Activated CD4-positive, CD25-positive, alpha-beta regulatory T cell (primary cell): ENCODE measurements at places on chromosomes 16 and 17.

GRCh38 chr17:81040791-81041337 lies 5.9 kb downstream of the BAIAP2 start:
- DNase-seq, result no peak

- no peak for DNase-seq
Observed at GRCh38 chr16:67961551-67961957, 6.9 kb downstream of the SLC12A4 start.

DNA sequence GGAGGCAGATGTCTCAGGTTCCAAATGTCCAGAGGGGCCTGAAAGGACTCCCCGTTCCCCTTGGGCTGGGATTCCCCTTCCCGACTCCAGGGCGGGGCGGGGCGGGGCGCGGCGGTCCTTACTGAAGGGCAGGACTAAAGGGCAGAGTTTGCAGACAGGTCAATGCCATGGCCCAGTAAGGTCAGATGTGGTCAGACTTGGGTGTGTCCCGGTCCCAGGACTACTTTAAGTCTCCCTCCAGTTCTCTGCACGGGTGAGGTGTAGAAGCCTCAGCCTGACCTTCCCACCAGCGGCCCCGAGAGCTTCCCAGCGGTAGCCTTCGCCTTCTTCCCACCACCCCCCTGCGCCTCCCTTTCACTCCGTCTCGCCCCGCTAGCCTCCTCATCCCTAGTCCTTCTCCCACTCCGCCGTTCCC lies 532 bp downstream of the KDM6B start:
- DNase-seq, result no peak

DNA sequence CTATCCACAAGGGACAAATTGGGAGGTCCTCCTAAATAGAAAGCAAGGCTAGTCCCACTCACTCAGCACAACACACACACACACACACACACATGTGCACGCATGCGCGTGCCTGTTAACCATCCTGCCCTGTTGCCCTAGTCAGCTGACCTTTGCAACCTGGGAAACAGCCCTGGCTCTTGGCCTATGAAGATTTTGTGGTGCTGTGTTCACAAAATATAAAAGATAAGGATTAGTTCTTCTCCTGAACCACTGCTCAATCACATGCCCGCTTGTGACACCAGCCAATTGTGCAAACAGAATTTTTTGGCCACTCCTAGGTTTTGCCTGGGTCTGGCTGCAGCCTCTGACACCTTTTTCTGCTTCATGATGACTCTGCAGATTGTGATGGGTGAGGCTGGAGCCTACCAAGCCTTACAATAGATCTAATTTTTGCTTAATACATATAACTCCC lies 3.3 kb upstream of the CES1 start:
- no peak for DNase-seq

DNA sequence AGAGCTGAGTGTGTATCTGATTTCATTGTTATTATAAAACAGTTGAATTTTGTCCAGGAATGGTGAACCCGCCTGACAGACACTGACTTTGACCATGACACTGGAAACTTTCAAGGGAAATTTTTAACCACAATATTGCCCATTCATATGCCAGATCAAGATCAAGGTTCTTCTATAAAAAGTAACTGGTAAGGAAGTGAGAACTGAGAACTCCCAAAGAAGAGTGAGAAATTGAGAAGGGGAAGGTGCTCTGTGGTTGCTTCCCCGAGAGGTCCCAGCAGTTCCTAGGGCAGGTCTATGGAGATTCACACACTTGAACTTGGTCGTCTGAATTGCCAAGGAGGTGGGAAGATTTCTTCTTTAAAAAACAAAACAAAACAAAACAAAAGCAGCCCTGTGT lies 27.3 kb downstream of the SLC6A4 start:
- DNase-seq, result no peak

DNA sequence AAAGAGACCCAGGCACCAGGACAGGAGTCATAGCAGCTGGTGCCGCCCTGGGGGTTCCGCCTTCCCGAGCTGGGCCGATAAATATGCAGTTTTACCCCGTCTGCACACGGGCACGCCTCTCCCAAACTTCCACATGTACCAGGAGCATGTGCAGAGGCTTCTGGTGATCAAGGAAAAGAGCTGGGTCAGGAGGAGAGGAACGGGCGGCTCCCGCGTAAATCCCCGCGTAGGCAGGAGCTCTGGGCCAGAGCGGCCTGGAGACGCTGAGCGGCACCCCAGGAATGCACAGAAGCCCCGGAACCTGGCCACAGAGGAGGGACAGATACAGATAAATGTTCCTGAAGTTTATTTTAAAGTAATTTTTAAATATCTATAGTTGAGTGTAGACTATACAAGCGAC lies 46.6 kb upstream of the METRNL start:
- no peak for DNase-seq

GRCh38 chr16:65547772-65548446 lies 426.0 kb upstream of the CDH11 start:
- DNase-seq, result no peak

- DNase-seq, result no peak
Observed at GRCh38 chr17:53142890-53143289, 679.8 kb upstream of the KIF2B start.

- DNase-seq, result no peak
Observed at GRCh38 chr16:69724414-69724873, 1.9 kb downstream of the NQO1 start.

GRCh38 chr17:11293480-11293879 lies 52.5 kb downstream of the SHISA6 start:
- no peak for DNase-seq

GRCh38 chr17:38617074-38617860 lies 11.5 kb upstream of the SRCIN1 start:
- no peak for DNase-seq

GRCh38 chr16:76634847-76635697 lies 357.9 kb downstream of the CNTNAP4 start:
- DNase-seq, result no peak

- no peak for DNase-seq
Observed at GRCh38 chr16:2533912-2534311, 2.7 kb upstream of the CEMP1 start.

DNA sequence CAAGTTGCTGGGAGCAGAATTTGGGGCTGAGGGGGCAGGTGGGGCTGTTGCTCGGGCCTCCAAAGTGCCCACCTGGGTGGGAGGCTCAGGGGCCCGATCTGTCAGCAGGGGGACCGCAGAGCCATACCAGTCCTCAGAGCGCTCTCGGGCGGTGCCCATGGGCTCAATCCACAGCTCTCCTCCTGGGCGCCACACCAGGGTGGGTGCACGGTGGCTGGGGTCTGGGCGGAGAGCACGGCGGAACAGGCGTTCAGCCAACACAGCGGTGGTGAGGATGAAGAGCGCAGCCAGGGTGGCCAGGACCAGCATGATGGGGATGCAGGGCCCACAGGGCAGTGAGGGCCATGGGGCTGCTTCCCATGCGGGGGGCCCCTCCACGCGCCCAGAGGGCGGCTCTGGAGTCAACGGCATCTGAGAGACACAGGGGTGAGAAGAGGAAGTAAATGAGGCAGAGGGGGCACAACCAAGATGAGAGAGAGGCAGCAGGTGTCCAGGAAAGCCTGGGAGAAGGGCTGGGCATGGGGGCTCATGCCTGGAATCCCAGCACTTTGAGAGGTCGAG lies 1.2 kb downstream of the C16orf54 start:
- no peak for DNase-seq

DNA sequence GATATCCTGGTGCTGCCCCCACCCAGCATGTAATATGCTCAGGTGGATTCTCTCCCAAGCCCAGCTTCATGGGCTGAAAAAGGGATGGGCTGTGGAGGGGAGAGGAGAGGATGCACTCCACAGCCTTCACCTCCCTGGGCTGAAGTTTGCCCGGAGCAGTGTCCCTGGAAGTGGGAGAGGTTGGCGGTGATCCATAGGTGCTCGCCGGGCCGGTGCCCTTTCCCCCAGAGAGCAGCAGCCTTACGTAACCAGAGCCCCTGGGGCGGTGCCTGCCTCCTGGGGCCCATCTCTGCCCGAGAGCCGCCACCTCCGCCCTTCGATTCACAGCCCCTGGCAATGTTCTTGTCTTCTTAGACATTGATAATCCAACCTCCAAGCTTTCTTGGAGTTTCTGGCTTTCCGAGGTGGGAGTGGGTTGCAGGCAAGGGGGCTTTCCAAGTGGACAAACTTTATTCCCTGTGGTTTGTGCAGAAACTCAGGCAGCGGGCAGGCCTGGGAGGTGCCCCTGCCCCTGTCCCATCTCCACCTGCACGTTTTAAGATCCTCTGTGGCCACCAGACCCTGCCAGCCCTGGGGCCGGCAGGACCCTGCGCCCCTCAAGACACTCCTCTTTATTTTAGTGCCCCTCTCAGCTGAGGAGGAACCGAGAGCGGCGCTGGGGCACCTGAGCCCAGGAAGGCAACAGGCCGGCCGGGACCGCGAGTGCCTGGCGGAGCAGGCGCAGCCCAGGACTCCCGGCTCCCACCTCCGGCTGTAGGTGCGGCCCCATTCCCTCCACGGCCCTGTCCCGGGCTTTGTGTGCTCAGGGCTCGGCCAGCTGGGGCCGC lies 3.1 kb upstream of the WDR90 start:
- no peak for DNase-seq

DNA sequence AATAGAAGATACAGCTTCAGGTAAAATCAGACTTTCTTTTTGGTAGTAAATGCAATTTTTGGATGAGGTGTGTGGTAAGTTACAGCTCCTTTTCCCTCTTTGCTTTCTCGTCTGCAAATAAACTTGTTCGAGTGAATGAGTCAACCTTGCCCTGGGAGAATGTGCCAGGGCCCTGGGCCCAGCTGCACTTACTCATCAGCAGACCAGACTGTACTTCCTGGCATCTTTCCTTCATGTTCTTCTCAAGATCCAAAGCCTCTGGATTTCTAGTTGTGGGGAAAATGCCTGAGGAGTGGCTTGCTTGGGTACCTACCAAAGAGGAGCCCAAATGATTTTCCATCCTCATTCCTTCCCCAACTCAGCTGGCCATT lies 5.4 kb upstream of the G6PC1 start:
- no peak for DNase-seq

- no peak for DNase-seq
Observed at GRCh38 chr16:89412811-89413210, 77.5 kb downstream of the ANKRD11 start.

DNA sequence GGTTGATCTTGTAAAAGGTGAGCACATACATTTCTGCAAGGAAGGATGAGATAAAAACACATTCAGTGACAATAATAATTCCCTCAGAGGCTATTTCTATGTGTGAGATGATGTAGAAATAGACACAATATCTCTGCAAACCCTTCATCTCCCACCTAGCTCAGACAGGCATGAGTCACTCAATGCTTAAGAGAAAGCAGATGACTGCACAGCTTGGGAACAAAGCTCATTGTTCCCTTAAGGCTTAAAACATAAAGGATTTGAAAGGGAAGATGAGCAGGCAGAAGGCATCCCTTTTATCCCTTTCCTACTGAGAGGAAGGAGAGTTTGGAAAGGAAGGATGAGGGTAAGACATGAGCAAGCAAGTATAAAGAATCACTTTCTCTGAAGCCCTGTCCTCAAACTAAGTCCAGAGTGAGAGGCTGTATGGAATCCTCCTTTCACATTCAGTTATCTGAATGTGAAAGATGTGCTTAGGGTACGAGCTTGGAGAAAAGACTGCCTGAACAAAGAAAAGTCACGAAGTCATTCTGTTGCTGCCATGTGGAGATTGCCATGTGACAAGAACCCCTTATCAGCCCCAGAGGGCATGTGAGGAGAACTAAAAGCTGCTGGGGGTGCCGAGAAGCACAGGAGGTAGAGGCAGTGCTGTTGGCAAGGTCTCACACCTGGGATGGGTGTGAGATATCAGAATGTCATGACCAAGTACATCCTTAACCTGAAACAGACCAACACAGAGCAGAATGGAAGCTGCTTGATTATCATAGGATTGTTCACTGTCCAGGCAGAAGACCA lies 58.2 kb downstream of the CNTNAP4 start:
- no peak for DNase-seq

DNA sequence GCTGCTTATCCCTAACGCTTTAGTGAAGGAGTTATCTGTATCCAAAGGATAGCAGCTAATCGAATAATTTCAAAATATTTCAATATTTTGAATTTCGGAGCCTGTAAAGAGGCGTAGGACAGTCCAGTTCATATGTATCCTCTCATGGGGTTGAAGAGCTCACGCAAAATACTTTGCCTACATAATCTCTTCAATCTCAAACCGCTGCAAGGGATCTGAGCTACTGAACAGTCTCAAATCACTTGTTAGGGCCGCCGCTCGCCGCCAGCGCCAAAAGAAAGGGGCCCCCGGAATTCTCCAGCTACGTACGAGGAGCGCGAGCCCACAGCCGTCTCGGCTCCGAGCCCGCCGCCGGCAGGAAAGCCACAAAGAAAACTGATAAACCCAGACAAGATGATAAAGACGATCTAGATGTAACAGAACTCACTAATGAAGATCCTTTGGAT lies 601 bp upstream of the RFWD3 start:
- DNase-seq, result no peak

DNA sequence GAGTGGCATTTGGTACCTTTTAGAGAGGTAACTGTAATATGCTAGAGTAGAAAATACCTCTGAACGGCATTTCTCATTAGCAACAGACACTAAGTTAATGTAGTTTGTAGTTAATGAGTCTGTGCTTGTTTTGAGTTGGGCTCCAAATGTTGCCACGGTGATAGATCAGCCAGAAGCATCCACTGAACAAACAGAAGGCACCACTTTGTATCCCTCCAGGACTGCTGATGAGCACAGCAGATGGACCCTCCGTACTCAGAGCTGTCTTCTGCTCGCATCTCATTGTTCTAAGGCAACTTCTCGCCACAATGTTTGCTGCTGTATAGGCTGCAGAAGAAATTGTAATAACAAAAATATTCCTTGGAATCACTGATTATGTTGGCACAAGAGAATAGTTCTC lies 56.1 kb downstream of the TNRC6C start:
- DNase-seq, result no peak

DNA sequence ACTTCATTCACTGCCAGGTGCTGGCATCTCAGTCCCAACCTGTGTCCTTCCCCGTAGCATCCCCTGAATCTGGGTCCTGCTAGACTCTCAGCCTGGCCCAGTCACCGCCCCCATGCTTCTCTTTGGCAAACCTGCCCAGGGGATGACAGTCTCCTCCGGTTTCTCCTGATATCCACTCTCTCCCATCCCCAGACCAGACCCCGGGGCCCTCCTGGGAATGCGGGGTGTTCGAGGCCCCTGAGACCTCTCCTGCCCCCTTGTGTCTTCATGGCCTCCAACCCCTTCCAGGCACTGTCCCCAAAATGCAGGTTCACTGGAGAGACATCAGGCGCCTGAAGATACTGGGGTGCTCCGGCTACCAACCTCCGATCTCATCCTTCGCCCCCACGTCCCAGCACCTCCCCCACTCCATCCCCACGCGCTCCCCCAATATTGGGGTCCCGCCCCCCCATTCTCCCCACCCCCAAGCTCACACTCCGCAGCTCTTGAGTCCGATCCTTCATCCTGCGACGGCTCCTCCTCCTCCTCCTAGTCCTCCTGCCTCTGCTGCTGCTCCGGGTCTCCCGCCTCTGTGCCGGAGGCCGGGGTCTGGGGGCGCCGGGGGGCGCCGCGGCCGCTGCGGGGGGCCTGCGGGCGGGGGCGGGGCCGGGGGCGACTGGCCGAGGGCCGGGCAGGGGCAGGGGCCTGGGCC lies 399 bp downstream of the STX1B start:
- DNase-seq, result no peak
